Effector memory CD4-positive, alpha-beta T cell (primary cell): ENCODE measurements at places on chromosomes 1 and 21.

DNA sequence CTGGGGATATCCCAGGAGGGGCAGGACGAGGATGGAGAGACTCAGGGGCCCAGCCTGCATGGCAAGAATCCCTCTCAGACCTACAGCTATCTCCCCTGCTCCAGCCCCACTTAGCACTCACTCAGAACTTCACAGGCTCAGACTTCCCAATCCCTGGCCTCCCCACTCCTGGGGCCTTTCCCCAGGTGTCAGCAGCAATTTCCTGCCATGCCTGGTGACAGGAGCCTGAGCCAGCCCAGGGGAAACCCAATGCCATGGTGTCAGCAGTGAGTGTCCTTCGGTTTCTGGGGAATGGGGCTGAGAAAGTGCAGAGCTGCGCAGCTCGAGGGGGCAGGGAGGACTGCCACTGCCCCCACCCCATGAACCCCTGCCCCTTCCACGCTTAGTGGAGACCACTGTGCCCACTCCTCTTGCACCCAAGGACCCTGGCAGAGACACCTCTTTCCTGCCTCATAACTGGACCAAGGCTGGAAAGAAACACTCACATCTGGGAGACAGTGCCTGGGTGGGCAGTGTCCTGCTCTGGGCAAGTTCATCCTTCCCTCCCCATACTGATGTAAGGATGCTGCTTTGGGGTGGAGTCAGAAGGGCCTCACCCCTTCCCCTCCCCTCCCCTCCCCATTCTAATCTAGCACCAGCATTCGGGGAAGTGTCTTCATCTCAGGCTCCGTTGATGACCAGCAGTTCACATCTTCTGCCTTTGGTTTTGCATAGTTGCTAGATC, 17.1 kb upstream of the UBL4B start:
- DNase-seq = no peak

DNA sequence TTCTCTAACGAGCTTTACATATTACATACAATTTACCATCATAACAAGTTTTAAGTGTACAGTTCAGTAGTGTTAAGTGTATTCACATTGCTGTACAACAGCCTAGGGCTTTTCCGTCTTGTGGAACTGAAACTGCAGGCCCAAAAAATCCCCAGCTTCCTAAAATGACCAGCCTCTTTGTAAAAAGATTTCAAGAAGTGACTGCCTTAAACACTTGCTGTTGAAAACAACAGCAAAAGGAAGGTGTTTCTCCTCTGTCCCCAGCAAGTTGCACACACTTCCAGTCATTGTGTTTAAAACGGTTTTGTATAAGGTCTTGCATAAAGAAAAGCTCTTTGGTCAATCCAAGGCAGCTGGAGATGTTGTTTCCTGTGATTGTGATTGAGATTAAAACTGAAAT, 16.0 kb upstream of the GBP1 start:
- DNase-seq = no peak

DNA sequence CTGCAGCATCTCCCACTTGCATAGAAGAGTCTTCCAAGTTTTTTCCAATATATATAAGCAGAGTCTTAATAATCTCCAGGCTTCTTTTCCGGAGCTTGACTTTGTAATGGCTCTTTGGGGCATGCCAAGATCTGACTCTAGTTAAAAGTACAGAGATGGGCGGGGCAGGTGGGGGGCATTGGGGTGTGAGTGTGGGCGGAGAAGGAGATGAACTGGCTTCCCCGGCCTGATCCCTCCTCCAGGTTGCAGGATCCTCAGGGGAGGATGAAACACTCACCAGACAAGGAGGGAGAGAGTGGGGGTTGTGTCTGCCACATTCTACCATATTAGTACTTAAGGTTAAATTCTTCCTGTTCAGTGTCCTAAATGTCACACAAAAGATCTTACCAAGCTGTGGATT, 23.0 kb downstream of the S100A10 start:
- DNase-seq = no peak

- DNase-seq = no peak
Observed at GRCh38 chr1:94708299-94708685, 111.9 kb upstream of the SLC44A3 start.

- peak; percentile 18 for DNase-seq
Observed at GRCh38 chr1:47755101-47755990, 241.8 kb downstream of the TRABD2B start.

DNA sequence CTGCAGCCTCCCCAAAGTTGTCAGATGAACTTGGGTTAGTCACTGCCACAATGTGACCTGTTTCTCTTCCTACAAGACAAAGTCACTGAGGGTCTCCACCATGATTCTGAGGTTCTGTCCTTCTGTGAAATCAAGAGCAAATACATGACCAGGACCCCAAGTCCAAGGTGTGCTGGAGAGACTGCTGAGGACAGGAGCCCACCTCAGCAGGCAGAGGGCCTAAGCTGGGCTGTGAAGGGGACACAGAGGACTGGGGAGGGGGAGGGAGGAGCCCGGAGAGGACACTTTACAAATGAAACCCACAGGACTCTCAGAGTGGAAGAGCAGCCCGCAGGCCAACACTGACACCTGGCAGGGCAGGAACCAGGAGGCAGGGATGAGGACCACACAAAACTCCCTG, 3.3 kb downstream of the PGLYRP3 start:
- no peak for DNase-seq

GRCh38 chr1:110293601-110294104, 45.5 kb upstream of the RBM15 start:
- DNase-seq = no peak

DNA sequence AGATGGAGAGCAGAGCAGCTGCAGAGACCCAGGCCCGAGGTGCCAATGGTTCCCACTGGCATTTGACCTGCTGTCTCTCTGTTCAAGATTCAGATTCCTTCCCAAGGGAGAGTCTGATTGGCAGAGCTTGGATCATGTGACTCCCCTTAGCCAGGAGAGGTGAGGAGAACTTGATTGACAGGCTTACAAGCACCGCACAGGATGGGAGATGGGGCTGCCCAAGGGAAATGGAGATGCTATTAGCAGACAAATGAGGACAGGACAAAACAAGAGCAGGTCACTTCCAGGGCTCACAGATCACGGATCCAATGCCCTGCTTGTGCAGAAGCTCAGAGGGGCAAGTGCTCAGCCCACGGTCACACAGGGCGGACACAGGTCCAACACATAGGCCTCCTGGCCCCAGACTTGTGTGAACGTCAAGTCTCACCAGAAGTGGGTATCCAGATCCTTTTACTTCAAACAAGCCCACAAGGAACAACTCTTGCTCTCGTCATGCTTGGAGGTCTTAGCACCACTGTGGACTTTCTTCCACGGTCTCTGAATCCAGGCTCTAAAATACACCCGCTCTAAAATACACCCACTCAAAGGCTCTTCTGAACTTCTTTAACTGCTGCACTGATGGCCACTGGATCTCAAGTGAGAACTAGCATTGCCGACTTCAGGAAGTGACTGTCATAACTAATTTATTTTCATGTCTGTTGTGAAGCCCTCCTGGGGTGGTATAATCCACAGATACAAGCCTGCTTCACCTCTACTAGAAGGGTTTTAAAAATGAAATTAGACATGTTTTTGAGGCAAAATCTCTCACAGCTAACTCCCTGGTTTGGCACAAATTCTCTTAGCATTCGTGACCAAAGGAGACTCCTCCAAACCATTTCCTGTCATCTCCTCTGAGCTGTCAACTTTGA, 274.9 kb downstream of the RRAGC start:
- no peak for DNase-seq

DNA sequence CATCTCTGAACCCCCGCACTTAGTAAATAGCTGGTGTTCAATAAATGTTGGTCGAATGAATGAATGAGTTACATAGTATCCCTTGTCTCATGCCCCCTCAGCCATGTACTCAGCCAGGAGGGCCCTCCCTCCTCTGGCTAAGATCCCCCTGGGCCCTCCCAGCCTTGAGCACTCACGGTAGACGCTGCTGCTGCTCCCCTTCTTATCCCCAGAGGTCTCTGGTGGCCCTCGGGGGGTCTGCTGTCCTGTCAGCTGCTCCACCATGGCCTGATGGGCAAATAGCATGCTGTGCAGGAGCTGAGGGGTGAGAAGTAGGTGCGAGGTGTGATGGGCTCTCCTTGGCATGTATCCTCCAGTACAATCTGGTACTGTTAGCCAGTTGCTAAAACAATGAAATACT, 1.9 kb downstream of the ETV3L start:
- no peak for DNase-seq
